CD4-positive, CD25-positive, alpha-beta regulatory T cell (primary cell): ENCODE measurements at places on chromosomes 2 and 18. TPM values are rescaled to one million over a fixed set of nuclear protein-coding genes. Genes with fewer than 3 reads are reported as not detected.
A peak's percentile ranks its signal among the peaks of the same experiment; 100 is the strongest.

DNA sequence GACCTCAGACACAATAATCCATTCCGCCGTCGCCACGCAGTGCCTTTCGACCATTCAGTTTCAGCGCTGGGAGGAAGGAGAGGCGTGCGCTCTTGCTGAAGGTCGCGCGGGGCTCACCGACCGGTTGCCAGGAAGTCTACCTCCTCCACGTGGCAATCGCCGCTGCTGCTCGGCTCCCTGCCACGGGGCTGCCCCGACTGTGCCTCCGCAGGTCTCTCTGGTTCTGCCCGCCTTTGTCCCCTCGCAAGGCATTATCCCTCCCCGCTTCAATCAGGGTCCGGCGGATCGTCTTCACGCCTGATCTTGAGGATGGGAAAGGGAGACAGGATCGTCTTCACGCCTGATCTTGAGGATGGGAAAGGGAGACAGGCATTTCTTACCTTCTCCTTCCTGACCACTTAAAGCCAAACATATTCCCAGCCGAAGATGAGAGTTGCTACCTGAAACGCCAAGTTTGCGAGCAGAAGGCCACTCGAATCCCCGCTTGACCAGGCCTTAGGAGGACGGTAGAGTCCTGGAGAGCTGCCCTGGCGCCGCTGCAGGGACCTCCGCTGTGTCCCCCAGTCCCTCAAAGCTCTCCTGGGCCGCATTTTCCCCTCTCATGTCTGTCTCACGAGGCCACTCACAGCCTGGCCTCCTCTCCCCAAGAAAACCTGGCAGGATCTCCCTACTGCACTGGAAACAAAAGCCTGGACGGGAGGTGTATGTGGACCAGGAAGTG, 4.3 kb upstream of the GPR45 start:
- DNase-seq: no peak

DNA sequence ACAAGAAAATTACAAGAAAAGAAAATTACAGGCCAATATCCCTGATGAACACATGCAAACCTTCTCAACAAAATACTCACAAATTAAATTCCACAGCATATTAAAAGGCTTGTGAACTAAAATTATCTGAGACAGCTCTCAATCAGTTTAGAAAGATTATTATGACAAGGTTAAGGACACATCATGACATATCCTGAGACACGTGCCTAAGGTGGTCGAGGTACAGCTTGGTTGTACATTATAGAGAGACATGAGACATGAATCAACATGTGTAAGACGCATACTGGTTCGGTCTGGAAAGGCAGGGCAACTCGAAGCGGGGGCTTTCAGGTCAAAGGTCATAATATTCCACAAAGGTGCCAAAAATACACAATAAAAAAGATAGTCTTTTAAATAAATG, 598.3 kb upstream of the REG3G start:
- DNase-seq: no peak

The THOC1 gene
- 86.3 TPM for total RNA-seq

The FASTKD1 gene
- total RNA-seq: 23.2 TPM

The FARP2 gene
- 34.9 TPM for total RNA-seq

DNA sequence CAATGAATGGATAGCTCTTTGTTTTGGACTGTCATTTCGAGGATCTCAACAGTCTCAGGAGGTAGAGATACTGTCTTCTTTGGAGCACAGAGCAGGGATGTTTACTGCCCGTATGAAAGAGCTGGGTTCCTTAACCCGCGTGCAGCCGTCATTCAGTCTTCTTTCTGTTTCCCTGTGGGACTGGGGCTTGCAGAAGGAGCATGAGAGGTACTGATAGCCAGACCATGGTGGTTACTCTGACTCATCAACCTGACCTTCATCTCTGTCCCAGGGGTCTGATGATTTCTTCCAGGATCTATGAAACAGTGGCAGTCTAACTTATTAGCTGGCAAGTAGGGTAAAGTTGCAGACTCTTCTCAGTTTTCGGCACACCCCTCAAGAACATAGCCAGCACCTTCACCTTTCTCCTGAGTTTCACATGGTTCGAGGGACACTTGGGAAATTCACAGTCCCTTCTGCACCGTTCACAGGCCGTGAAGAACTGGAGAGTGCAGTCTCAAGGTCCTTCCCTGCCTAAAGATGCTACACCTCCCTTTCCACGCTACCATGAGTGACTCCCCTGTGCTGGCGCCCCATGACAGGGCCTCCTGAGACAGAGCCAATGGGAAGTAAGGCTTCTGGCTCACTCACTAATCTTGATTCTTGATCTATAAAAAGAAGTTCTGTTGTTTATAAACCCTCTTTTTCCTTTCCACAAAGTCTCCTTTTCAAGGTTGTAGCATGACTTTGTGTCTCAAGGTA, 226.2 kb downstream of the MC4R start:
- no peak for DNase-seq

The SERPINB5 gene
- total RNA-seq: not detected

DNA sequence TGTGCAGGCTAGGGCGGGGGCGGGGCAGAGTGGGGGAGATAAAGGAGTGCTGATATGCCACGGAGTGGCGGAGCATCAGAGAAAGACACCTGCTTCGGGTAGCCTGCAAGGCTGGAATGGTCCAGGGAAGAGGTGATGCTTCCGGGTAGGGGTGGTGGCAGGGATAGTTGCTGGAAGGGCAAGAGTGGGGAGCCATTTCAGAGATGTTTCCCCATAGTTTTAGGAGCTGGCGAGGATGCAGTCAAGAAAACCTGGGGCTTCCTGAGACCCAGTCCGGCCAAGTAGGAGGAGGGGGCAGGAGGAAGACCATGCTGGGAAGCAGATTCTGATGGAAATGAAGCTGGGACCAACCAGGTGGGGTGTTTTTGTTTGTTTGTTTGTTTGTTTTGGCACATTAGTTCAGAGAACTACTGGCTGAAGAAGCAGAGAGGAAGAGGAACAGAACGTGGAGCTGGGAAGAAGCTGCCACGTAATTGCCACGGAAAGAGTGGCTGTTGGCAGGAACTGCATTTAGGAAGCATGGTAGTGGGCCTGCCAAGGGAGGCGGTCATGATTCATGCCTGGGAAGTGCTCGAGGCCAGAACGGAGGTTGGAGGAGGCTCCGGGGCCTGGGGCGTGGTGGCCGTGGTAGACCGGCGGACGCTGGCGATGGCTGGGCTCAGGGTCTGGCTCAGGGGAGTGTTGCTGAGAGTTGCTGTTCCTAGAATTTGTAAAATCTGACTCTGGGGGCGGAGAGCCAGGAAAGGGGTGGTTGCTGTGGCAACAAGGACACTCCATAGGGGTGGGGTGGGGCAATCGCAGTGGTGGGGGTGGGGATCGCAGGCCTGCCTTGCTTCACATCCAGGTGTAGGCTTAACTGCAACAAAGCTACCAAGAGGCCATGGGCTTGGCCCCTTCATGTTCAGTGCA, 8.6 kb upstream of the INPP5D start:
- DNase-seq: no peak

GRCh38 chr2:241665731-241666440, 20.7 kb downstream of the DTYMK start:
- no peak for DNase-seq

GRCh38 chr2:32009516-32010256, 1.1 kb downstream of the MEMO1 start:
- DNase-seq: peak; percentile 59

The RAB27B gene
- total RNA-seq: 8.5 TPM

DNA sequence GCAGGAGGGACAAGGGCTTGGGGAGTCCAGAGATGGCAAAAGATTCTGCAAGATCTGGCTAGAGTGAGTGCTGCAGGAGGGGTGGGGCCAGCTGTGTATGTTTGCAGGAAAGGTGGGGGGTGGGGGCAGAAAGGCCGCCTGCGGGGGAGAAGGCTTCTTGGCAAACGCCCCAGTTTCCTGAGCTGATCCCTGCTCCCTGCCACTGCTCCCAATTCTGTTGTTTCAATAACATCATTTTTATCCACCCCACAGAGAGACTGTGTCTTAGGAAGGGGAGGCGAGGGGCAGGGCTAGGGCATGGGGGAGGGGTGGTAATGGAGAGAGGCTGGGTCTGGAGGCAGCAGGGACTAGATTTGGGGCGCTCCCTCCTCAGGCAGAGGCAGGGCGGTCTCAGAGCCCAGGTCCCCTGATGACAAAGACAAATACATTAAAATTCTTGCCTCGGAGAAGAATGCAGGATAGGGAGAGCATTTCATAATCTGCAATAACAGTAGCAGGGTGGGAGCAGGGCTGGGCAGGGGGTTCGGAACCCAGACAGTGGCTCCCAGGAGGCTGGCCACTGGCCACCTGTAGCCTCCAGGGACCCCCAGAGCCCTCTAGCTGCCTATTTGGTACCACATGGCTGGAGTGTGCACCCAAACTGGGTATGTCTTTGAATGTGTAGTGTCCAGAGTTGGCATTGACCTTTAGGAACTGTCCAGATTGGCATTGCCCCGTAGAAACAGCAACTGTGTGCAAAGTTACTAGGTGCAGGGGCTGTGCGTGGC, 2.1 kb upstream of the WNT6 start:
- no peak for DNase-seq

DNA sequence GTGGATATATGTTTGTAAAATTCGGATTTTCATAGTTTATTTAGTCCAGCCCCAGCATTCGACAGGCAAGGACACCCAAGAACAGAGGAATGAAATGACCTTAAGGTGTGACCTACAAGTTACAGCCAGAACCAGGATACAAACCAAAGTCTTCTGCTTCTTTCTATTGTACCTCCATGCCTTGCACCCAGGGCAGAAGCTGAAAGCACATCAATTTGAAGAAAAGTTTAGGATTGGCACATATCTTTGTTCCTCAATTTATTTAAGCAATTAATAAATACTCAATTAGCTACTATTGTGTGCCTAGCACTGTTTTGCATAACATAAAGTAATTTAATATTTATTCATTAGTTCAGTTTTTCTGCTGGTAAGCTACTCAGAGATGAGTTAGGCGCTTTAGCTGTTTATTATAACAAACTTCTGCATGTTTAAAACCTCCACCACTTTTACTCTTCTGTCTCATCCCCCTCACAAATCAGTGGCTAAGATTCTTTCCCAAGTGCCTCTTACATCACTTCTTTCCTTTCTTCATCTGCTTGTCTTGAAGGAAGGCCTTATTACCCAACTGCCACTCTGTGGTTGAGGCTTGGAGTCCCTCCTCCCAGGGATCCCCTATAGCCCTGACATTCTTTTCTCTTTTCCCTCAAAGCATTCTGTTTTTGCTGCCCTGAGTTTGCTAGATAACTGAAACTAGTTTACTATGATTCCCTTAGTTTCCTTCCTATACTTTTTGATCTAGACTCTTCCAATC, 37.1 kb upstream of the DARS1 start:
- no peak for DNase-seq

The PNKD gene
- total RNA-seq: 21.9 TPM

GRCh38 chr2:23009545-23010149, 375.3 kb upstream of the KLHL29 start:
- no peak for DNase-seq

The IL1B gene
- total RNA-seq: 1.3 TPM

The CDK15 gene
- total RNA-seq: not detected

DNA sequence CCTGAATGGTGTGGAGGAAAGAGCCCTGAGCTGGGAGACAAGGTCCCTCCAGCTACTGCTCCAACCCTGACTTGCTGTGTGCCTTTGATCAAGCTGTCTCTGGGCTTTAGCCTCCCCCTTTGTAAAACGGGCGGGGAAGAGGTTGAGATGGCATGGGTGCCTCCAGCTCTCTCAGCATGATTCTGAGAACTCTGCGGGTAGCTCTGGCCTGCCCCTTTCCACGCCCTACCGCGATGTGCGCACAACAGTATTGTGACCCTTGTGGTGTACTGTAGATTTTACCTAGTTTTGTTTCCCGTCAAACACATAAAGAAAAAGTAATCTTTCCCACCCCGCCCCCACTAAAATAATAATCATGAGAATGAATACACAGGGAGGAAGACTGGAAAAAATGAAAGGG, 5.3 kb downstream of the CD8A start:
- DNase-seq: no peak

DNA sequence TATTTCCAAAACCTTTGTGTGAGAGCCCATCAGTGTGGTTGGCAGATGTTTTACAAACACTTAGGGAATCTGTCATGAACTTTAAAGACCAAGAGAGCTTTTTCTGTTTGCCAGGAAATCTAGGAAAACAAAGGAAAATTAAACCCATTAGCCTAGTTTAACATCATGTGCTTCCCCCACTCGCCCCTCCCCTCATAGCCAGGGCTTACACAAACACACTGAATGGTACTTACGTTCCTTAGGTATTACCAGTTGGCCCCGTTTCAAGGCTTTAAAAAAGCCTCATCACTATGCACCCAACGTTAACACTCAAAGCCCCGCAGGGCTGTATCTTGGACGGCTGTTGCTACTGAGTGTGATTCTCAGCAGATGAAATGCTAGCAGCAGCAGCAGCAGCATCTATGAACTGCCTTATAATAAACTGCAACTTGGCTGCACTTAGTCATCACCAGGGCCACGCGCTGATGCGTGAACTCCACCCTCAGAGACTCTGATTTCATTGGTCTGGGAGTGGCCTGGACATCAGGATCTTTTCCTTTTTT, 20.1 kb upstream of the TTC39C start:
- DNase-seq: peak; percentile 43

The MYCN gene
- 2.2 TPM for total RNA-seq

The MAPK4 gene
- not detected for total RNA-seq

DNA sequence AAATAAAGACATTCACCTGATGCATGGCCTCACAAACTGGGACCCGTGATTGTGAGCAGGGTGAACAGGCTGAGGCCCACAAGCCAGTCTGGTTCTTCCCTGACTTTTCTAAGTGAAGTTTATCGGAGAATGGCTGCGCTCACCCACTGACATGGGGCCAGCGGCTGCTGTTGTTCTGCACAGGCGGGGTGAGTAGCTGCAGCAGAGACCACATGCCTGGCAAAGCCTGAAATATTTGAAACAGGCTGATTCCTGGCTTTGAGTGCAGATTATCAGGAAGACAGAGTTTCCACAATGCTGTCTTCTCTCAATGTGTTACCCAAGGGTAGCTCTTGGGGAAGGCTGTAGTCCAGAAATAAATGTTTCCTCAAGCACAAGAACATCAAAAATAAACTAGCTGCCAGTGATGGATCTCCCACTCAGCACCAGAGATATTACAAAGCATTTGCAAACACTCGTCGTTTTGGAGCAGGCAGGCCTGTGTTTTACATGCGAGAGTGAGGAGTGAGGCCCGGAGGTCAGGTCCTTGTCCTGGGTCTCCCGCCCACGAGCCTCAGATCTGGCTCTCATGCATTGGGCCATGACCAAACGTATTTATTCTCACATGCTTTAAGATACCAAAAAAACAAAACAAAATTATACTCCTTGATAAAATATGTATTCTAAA, 647.1 kb downstream of the GALR1 start:
- DNase-seq: no peak

GRCh38 chr2:232503809-232504323, 16.2 kb upstream of the ECEL1 start:
- no peak for DNase-seq

DNA sequence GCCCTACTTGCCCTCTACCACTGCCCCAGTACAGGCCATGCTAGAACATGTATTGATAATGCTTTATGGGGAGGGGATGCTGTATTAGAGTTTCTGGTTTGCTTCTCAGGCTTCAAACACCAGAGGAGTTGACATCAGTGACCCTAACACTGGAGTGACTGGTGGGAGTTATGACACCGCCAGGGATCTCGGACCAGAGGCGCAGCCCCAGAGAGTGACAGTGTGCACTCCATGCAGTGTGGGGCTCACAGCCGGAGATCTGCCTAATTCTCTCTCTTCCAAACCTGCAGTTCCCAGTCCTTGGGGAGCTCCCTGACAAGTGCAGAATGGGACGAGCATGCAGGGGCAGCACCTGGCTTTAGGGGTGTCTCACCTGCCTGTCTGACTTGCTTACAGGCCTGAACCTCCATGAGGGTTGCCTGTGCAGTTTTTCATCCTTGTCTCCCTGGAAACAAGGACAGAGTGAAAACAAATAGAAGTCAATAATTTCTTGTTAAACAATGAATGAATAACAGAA, 244.9 kb upstream of the MYT1L start:
- DNase-seq: no peak

The ANKRD30B gene
- total RNA-seq: not detected

The PPM1G gene
- total RNA-seq: 73.7 TPM

The TIMM21 gene
- 15.6 TPM for total RNA-seq

The HDLBP gene
- 121 TPM for total RNA-seq

The SERPINB13 gene
- total RNA-seq: not detected
